ENCODE measurements at places on chromosomes 6 and 20.

DNA sequence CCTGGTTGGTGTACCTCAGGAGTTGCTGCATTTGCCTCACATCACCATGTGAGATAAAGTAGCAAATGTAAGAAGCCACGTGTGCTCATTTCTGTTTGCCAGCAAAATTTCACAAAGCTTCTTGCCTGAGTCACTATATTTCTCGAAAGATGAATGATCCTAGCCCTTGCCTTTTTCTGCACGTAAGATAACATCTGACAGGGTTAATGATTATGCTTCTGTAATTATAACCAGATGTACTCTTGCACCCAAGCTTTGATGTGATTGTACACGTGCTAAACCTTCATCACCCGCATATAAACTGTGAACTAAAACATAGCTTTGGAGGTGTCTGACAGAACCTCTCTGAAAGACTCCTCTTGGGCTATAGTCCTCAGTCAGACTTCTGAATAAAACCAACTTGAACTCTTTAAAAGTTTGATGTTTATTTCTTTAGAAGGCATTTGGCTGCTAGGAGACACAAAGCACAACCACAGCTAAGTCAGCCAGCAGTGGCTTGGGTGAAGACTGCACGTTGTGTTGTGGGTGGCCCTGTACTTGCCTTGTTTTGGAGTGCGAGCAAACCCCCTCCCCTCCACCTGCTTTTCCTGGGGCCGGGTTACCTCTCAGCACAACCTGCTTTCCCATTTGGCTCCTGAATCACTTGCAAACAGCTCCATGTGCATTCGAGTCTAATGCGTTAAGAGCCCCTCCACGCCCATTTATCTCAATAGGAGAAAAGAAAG lies 19.3 kb downstream of the PROKR2 start:
- no peak for DNase-seq

- DNase-seq, result no peak
Observed at GRCh38 chr20:15911581-15911980, 661.7 kb downstream of the KIF16B start.

DNA sequence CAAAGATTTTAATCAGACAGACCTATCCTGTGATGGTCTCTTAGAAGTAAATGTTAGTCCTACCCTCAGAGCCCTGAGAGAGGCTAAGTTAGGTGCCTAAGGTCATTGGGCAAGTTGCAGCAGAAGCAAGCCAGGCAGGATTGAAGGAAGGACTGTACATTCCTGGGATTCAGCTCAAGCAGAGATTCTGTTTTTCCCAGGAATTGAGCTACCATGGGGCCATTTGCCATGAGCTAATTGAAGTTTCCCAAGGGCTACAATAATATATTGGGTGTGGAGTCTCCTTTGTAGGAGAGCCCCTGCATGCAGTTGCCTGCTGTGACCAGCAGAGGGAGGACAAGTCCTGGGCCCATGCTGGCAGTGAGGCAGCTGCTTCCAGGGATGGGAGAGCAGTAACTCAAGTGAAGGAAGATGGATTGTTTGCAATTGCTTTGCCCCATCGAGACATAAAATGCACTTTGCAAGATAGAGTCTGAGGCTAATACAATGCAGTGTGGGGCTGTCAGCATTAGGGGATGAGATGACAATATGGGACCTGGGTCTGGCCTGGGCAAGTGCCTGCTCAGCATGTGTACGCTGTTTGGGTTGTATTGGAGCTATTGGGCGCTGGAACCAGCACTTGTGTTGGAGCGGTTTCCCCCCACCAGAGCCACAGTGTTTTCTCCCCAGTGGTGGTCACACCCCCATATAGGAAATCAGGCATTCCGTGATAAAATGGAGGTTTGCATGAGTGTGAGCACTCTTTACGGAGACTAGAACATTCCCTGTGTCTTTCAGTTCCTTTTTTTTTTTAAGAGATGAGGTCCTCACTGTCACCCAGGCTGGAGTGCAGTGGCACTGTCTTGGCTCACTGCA lies 27.9 kb downstream of the DNMT3B start:
- peak; percentile 87 for DNase-seq

DNA sequence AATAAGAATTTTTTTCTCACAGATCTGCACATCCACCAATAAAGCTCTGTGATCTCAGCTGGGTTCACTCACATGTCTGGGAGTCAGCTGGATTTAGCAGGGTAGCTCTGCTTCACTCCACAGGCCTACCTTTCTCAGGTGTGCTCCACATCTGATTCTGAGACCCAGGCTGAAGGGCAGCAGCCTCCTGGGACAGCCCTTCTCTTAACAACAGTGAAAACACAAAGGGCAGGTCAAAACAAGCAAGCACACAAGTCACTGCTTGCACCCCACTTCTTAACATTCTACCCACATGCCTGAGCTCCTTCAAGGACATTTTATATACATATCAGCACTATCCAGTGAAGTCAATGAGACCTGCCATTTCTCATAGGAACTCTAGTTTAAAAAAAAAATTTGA lies 96.0 kb upstream of the MAP3K4 start:
- no peak for DNase-seq

DNA sequence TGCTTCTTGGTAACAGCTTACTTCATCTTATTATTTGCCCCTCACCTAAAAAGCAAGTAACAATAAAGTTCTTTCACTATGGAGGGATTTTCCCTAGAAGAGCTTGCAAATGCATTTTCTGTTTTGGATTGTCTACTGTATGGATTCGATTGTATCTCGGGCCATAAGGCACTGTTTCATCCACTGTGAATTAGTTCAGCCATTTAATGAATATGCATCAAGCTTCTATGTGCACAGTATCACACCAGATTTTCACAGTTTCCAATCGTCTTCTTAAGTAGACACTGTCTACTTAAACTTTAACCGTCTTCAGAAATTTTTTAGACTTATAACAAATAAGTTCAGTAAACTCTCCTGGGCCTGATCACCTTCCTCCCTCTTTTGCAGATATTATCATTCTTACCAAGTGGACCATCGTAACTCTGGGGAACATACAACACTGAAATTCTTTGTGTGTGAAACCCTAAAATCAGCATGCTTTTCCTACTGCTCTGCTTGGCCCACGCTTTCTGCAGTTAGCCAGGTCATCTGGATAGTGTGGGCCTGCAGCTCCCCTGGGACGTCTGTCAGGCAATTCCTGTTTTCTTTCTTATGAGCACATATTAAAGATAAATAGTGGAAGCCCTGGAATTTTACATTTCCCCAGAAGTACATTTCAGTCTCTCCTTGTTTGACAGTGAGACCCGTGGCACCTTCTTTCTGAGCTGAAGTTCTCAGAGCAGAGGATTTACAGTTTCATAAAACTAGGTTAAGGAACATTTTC lies 136.5 kb upstream of the PDE10A start:
- DNase-seq, result no peak

DNA sequence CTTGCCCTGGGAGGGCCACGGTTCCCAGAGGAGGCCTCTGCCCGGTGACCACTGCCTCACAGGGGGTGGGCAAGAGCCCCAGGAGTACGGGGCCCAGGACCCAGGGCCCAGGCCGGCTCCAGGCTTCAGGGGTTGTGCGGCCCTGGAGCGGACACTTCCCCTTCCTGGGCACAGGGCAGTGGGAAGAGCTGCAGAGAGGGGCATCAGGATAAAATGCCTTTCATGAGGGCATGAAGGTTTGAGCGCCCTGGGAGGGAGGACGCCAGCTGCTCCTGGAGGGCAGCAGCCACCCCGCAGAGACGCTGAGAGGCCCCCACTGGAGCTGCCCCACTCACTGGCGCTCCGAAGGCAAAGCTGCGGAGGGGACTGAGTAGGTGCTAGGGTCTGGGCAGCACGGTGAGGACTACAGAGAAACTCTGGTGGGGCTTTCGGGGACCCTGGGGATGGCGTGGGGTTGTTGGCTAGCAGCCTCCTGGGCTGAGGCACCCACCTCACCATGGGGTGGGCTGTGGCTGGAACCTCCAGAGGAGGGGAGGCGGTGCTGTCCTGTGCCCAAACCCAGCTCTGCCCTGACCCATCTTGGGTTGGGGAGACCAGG lies 10.4 kb downstream of the LAMA5 start:
- DNase-seq, result no peak

DNA sequence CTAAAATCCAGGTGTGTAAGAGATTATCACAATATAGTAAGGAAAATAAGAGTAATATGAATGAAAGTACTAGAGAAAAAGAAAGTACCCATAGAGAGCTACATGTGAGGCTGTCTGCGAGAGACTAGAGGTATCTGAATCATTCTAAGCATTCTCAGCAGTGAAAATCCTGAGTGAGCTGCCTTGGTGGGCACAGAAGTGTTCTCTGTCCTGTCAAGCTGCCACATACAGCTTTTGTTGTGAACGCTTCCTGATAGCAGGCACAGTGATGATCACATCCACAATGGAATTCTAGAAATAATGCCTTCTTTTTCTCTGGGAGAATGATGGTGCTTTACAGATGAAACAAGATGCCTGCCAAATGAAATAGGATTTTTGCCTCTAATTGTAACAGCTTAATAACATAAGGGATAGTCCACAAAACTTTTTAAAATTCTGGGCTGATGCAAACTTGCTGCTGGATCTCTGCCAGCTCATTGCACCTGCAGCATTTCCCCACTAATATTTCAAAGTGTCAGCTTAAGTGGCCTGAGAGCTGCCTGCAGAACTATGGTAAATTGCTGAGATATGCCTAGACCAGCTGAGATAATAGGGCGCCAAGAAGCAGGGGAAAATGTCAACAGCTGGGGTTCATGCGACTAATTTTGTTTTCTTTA lies 620.5 kb downstream of the DOK5 start:
- DNase-seq, result no peak

- DNase-seq, result no peak
Observed at GRCh38 chr20:7180256-7181045, 413.0 kb downstream of the BMP2 start.

- DNase-seq, result peak; percentile 42
Observed at GRCh38 chr20:38002422-38002821, 30.8 kb downstream of the TTI1 start.

GRCh38 chr20:22572491-22572890 lies 11.9 kb downstream of the FOXA2 start:
- no peak for DNase-seq

DNA sequence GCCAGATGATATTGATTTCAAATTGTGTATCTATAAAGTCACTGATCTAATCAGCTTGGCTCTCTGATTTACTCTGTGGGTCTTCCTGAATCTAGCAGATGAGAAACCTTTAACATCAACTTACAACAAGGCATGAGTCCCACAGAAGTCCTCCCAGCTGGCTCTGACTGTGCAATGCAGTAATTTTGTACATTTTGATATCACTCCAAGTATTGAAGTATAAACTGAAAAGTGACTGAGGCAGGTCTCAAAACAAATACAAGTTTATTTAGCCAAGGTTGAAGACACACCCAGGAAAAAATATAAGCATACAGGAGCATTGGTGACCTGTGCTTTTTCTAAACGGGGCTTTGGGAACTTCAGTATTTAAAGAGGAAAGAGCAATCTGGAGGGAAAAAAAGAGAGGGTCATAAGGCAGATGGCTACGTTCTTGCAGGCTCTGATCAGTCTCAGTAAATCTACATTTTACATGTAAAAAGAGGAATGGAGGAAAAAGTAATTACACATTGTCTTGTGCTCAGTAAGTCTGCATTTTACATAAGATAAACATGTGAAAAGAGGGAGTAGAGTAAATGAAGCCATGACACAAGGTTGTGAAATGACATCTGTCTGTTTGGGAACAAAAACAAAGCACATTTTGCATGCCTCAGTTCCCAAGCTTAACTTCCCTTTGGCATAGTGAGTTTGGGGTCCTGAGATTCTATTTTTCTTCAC lies 59.5 kb downstream of the CRYBG1 start:
- no peak for DNase-seq

GRCh38 chr20:50561379-50562078 lies 51.3 kb downstream of the PTPN1 start:
- peak; percentile 70 for DNase-seq

DNA sequence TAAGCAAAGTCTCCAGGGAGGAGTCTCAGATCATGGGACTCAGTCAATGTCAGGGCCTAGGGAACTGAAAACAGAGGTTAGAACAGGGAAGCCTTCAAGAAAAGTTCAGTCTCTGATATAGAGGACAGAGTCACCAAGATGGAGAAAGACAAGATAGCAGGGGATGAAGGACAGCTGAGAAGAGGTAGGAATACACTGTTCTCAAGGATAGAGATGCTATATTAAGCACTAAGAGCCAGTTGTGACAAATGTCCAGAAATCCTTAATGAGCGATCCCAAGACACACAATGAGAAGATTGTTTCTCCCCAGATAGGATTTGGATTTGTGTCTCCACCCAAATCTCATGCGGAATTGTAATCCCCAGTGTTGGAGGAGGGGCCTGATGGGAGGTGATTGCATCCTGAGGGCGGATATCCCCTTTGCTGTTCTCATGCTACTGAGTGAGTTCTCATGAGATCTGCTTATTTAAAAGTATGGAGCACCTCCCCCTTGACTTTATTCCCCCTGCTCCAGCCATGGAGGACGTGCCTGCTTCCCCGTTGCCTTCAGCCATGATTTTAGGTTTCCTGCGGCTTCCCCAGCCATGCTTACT lies 168.2 kb downstream of the AKAP7 start:
- DNase-seq, result no peak

DNA sequence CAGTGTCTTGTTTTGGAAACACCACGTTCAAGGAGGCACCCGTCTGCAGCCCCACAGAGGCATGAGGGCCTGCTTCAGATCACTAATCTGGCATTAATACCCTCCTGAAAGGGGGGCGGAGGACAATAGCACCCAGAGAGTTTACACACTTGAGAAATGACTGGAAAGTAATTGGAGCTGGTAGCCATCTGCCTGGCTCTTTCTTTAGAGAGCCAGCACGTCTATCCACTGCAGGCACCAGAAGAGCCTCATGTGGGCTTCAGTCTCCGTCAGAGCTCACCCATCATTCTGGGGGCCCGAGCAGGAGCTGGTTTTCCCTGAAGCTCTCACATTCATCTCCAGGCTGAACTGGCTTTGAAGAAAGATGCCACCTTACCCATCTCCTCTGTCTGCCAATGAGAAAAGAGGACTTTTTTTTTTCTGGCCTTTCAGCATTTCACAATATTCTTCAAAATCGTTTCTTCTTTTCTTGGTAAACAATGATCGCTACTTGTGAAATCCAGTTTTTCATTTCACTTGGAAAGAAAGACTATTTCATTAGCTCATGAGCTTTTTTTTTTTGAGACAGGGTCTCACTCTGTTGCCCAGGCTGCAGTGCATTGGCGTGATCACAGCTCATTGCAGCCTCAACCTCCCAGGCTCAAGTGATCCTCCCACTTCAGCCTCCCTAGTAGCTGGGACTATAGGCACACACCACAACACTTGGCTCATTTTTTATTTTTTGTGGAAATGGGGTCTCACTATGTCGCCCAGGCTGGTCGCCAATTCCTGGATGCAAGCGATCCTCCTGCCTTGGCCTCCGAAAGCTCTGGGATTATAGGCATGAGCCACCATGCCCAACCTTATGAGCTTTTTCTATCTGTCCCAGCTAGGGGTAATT lies 124.7 kb upstream of the ZNF217 start:
- no peak for DNase-seq

- no peak for DNase-seq
Observed at GRCh38 chr6:146339716-146340115, 203.9 kb upstream of the RAB32 start.

GRCh38 chr6:25171301-25171700 lies 107.9 kb upstream of the CARMIL1 start:
- no peak for DNase-seq

DNA sequence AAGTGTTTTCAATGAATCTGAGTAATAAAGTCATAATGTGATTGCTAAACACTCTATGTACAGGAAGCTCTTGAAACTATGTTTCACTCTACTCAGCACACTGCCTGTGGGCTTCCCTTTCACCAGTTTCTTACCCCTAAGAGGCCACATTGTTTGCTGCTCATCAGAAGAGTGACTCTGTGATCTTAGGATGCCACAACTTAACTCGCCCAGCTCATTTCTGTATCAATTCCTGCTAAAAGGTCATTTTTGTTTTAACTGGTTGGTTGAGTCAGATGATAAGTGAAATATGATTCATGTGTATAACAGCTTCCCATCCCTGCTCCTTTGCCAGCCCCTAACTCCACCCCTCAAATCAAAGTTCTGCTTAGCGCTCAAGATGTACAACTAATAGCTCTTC lies 9.8 kb upstream of the NDUFAF4 start:
- DNase-seq, result no peak

Measured in adrenal gland (tissue), 19 donors.